ENCODE measurements at places on chromosomes 1 and 21. TPM values are rescaled to one million over a fixed set of nuclear protein-coding genes. Genes with fewer than 3 reads are reported as not detected.
A peak's percentile ranks its signal among the peaks of the same experiment; 100 is the strongest.

Gene TAF1A
- total RNA-seq, result 9.1 TPM

Gene SLC44A5
- total RNA-seq, result 0.10 TPM

Gene SLC45A3
- total RNA-seq, result 12.7 TPM

Gene REN
- total RNA-seq, result not detected

Gene GPR3
- total RNA-seq, result 0.16 TPM

GRCh38 chr1:170696591-170697290, 32.8 kb downstream of the PRRX1 start:
- DNase-seq, result no peak

DNA sequence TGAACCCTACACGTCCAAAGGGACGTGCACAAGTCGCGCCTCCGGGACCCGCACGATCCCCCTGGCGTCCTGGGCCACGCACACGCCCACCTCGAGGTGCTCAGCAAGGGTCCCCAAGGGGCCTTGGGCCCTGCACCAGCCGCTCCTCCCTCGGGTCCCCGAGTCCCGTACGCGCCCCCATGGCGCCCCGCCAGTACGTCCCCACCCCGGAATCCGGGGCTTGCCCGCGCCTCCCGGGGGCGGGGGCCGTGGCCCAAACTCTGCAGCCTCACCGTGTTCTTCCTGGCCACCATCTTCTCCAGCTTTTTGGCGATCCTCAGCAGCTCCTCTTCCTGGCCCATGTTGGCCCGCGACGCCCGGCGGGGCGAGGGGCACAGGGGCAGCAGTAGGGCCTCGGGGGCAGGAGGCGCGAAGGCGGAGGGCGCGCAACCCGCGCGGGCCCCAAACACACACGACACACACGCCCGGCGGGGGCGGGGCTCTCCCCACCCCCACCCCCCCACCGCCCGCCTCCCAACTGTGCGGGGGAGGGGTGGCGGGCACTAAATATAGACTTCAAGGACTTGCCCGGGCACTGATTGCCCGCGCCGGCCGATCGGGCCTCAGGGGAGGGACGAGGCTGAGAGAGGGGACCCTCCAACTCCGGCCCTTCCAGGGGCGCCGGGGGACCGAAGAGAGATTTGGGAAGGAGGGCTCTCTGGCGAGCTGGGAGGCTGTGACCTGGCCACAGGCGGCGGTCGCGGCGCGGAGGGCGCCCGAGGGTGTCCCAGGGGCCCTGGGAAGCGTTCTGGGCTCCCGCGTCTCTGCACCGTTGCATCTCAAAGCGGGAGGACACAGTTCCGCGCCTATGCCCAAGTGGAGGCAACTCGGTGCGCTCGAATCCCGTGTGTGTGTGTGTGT, at the start of gene TCEA3:
TCEA3 (minus strand) TSS at position 456 of the 900 bp plus-strand sequence; CDS start at position 341, 115 bp downstream.
- DNase-seq, result peak; percentile 42

- no peak for DNase-seq
Measured at GRCh38 chr1:154851392-154852177, 18.5 kb downstream of the KCNN3 start.

GRCh38 chr21:16534408-16535101, 804.8 kb downstream of the USP25 start:
- peak; percentile 84 for DNase-seq

GRCh38 chr1:232534552-232535517, 95.1 kb downstream of the SIPA1L2 start:
- no peak for DNase-seq

DNA sequence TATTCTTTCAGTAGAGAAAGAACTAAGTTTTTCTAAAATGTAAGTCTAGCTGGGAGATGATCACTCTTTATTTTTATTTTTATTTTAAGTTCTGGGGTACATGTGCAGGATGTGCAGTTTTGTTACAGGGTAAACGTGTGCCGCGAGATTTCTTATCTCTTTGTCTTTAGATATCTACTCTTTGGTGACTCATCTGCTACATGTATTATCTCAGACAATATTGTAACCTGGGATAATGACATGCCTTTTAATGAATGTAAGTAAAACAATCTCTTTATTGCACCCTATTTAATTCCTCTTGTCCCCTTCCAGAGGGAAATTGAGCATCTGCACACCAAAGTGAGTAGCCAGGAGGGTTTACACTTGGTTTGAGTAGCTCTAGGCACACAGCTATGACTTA, 9.4 kb downstream of the CR2 start:
- DNase-seq, result no peak

DNA sequence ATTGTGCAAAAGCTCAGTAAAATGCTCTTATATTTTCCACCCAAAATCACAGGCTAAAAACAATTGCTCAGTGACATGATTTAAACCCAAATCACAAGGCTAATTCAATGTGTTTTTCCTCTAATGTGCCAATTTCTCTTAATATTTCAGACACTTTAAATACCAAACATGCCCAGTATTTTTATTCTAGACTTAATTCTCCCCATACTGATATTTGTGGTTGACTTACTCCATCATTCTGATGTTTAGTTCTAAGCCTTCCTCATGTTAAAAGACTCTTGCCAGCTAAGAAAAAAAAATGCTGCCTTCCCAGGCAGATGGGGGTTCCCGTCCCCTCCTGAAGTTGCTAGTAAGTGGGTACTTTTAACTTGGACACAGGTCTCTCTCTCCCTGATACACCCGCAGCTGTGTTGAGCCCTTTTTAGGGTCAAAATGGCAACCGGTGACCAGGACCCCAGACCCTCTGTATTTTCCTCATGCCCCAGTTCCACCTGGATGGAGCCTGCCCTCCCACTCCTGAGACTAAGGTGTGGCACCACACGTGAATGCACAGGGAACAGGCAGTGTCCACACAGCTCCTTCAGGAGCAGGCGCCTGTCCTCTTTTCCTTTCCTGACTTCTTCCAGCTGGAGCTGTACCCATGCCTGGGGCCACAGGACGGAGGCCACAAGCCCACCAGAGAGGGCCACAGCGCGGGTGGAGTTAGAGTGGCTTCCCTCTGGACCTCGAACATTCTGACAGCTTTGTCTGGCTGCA, 118.9 kb downstream of the RIPK4 start:
- no peak for DNase-seq

GRCh38 chr1:228867108-228867950, 132.1 kb downstream of the RHOU start:
- no peak for DNase-seq
